ENCODE measurements at places on chromosomes 11 and 22. TPM values are rescaled to one million over a fixed set of nuclear protein-coding genes. Genes with fewer than 3 reads are reported as not detected.
A peak's percentile ranks its signal among the peaks of the same experiment; 100 is the strongest.

DNA sequence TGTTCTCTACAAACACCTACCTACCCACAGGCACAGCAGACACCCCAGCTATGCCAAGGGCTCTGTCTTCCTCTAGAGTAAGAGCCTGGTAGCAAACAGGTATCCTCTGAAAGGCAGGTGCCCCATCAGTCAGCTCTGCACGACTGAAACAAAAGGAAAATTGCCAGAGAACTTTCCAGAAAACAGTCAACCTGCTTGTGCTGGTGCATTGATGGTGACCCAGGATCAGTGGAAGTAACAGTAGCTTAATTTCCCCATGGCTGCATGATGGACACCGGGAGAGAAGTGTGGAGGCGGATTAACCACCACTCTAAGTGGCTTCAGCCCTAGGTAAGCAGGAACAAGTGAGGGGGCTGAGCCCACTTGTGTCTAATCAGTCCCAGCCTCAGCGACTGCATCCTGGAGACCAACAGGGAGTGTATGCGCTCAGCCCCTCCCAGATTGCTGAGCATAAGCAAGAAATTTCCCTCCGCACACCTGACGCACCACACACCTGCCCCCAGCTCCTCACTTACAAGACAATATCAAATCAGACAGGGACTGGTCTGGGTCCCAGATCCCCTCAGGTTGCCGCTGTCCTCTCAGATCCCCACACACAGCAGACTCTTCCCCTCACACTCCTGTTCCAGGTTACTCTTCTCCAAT, 70.7 kb upstream of the IGLL5 start:
- H3K27ac ChIP-seq: no peak overlapping the region
- H3K4me1 ChIP-seq: no peaks in the 10 kb centered on the region
- no peak overlapping the region for H3K4me3 ChIP-seq
- no peaks in the 10 kb centered on the region for H3K36me3 ChIP-seq

- H3K4me1 ChIP-seq: peaks cover 26% of the 10 kb centered on the region
- no peak overlapping the region for H3K4me3 ChIP-seq
- H3K27me3 ChIP-seq: no peaks in the 10 kb centered on the region
- no peak overlapping the region for H3K27ac ChIP-seq
Measured at GRCh38 chr11:356610-357009, 12.7 kb upstream of the B4GALNT4 start.

GRCh38 chr22:23762842-23763578, at the start of gene C22orf15:
TSS of gene C22orf15 (plus strand) at chr22:23762990. CDS start at chr22:23763307, 317 bp downstream.
- H3K36me3 ChIP-seq: no peaks in the 10 kb centered on the region
- no peak within 1 kb of the TSS for H3K27ac ChIP-seq
- DNase-seq: no peak
- peaks cover 15% of the 10 kb centered on the region for H3K4me1 ChIP-seq
- H3K27me3 ChIP-seq: no peaks in the 10 kb centered on the region

The CASP4 gene
- total RNA-seq: 56.6 TPM

DNA sequence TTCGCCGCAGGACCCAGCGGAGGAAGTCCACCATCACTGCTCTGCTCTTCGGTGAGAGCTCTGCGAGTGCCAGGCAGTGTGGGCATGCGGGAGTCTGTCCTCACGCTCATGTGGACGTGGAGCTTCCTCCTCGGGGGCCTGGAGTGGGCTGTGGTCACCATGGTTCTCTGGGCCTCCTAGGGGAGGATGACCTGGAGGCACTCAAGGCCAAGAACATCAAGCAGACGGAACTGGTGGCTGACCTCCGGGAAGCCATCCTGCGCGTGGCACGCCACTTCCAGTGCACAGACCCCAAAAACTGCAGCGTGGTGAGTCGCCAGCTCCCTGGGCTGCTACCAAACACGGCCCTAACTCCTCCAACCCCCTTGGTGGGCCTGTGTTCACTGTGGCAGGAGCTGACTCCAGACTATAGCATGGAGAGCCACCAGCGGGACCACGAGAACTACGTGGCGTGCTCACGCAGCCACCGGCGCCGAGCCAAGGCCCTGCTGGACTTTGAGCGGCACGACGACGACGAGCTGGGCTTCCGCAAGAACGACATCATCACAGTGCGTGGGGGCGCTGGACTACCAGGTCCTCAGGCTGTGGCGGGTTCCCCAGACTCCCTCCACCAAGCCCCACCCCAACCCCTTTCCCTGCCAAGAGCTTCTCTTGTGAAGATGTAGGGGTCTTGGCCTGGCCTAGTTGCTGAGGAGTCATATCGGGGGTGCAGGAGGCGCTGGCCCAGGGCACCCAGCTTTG, 36.8 kb downstream of the SGSM3 start:
- DNase-seq: peak; percentile 64
- no peak overlapping the region for H3K4me3 ChIP-seq
- H3K27ac ChIP-seq: no peak overlapping the region
- H3K27me3 ChIP-seq: no peaks in the 10 kb centered on the region

- H3K27ac ChIP-seq: no peak overlapping the region
- no peaks in the 10 kb centered on the region for H3K27me3 ChIP-seq
- peaks cover 2% of the 10 kb centered on the region for H3K36me3 ChIP-seq
- no peaks in the 10 kb centered on the region for H3K4me1 ChIP-seq
- no peak overlapping the region for H3K4me3 ChIP-seq
Measured at GRCh38 chr22:46905415-46905814, 143.0 kb downstream of the TBC1D22A start.

- H3K4me1 ChIP-seq: peaks cover 9% of the 10 kb centered on the region
- no peak overlapping the region for H3K4me3 ChIP-seq
Measured at GRCh38 chr11:77082838-77083565, 16.2 kb downstream of the CAPN5 start.

- H3K4me1 ChIP-seq: no peaks in the 10 kb centered on the region
- no peak overlapping the region for H3K4me3 ChIP-seq
- H3K27ac ChIP-seq: no peak overlapping the region
Measured at GRCh38 chr11:125873881-125874555, 13.4 kb upstream of the HYLS1 start.

- H3K36me3 ChIP-seq: no peaks in the 10 kb centered on the region
- DNase-seq: no peak
- H3K4me1 ChIP-seq: no peaks in the 10 kb centered on the region
- H3K27ac ChIP-seq: no peak overlapping the region
- no peak overlapping the region for H3K4me3 ChIP-seq
Measured at GRCh38 chr11:82523141-82523540, 210.5 kb downstream of the FAM181B start.

- no peak for DNase-seq
- no peaks in the 10 kb centered on the region for H3K4me1 ChIP-seq
- H3K27me3 ChIP-seq: no peaks in the 10 kb centered on the region
- no peak overlapping the region for H3K27ac ChIP-seq
- H3K36me3 ChIP-seq: no peaks in the 10 kb centered on the region
- no peak overlapping the region for H3K4me3 ChIP-seq
Measured at GRCh38 chr11:105979997-105980703, 41.9 kb downstream of the MSANTD4 start.

The IGSF9B gene
- total RNA-seq: 162 TPM

GRCh38 chr11:17171916-17172315, 35.9 kb downstream of the PIK3C2A start:
- peaks cover 5% of the 10 kb centered on the region for H3K4me1 ChIP-seq
- H3K36me3 ChIP-seq: peaks cover 7% of the 10 kb centered on the region
- H3K27me3 ChIP-seq: no peaks in the 10 kb centered on the region
- H3K4me3 ChIP-seq: no peak overlapping the region
- DNase-seq: no peak

GRCh38 chr11:122656073-122656630, 630 bp downstream of the UBASH3B start:
- peak overlapping the region; percentile 87 for H3K27ac ChIP-seq
- H3K36me3 ChIP-seq: no peaks in the 10 kb centered on the region
- peak overlapping the region; percentile 68 for H3K4me3 ChIP-seq
- no peak for DNase-seq
- H3K4me1 ChIP-seq: peaks cover 6% of the 10 kb centered on the region

DNA sequence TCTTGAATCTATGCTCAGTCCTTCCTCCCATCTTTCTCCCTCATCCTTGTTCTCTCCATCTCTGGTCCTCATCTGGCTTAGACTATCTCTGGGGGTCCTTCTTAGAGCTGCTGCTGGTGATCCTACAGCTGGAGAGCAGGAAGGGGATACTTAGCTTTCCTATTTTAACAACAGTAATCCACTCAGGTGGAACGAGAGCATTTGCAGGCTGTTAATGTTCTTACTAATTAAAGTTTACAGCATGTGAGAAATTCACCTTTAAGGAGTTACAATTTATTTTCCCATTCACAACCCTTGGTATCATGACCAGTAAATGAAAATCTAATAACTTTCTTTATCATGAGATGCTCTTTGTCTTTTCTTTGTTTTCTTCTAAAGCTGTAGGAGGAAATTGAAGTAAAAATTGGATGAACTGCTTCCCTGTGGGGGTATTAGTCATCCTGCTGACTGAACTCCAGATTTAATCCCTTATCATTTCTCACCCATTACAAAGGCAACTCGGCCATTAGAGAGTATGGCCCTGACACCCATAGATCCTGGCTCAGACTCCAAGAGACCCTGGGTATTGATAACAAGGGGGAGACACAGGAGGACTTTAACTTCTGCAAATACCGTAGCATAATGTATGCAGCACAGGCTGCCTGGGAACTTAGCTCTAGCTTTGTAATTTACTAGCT, 37.6 kb upstream of the MTNR1B start:
- no peaks in the 10 kb centered on the region for H3K36me3 ChIP-seq
- no peak for DNase-seq
- no peak overlapping the region for H3K27ac ChIP-seq
- H3K27me3 ChIP-seq: no peaks in the 10 kb centered on the region

DNA sequence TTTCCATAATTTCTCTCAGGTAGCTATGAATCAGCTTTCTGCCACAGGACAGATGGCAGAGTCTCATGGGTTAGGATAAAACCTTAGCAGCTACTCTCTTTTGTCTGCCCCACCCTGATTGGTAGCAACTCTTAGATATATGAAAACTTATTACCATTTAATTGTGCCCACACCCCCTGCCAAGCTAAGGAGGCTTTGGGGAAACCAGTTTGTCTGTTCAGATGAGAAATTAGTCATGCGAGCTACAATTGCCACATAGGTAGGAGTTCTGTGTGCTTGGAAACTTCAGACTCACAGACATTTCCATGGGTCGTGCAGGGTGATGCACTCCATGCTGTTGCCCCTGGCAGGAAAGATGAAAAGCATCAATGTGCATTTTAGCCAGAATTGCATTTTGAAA, 39.9 kb downstream of the CD44 start:
- H3K4me1 ChIP-seq: peaks cover 6% of the 10 kb centered on the region
- no peak for DNase-seq
- H3K4me3 ChIP-seq: no peak overlapping the region
- H3K36me3 ChIP-seq: peaks cover 48% of the 10 kb centered on the region
- H3K27me3 ChIP-seq: no peaks in the 10 kb centered on the region

The NRXN2 gene
- 26.0 TPM for total RNA-seq

The KRTAP5-11 gene
- total RNA-seq: not detected

The TRIM6 gene
- 0.64 TPM for total RNA-seq

DNA sequence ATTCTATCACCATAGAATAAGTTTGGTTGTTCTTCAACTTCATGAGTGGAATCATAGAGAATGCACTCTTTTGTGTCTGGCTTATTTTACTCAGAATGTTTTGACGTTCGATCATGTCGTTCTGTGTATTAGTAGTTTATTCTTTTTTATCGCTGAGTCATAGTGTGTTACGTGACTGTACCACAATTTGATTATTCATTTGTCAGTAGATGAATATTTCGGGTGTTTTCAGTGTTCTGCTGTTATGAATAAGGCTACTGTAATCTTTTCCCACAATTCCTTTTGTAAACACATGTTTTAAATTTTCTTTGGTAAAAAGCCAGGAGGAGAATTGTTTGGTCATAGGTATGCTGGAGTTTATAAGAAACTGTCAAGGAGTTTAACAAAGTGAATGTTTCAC, 279.9 kb upstream of the B3GAT1 start:
- no peaks in the 10 kb centered on the region for H3K36me3 ChIP-seq
- no peak overlapping the region for H3K27ac ChIP-seq
- no peak for DNase-seq
- H3K4me1 ChIP-seq: no peaks in the 10 kb centered on the region
- H3K27me3 ChIP-seq: no peaks in the 10 kb centered on the region

The MMP26 gene
- total RNA-seq: not detected

GRCh38 chr11:76683161-76684095, 12.9 kb upstream of the LRRC32 start:
- no peak for DNase-seq
- no peak overlapping the region for H3K4me3 ChIP-seq
- H3K27me3 ChIP-seq: no peaks in the 10 kb centered on the region
- no peak overlapping the region for H3K27ac ChIP-seq
- no peaks in the 10 kb centered on the region for H3K36me3 ChIP-seq
- H3K4me1 ChIP-seq: peaks cover 3% of the 10 kb centered on the region

The C22orf42 gene
- not detected for total RNA-seq

- H3K4me1 ChIP-seq: no peaks in the 10 kb centered on the region
- H3K27me3 ChIP-seq: no peaks in the 10 kb centered on the region
- no peak for DNase-seq
- H3K27ac ChIP-seq: no peak overlapping the region
- H3K36me3 ChIP-seq: peaks cover 28% of the 10 kb centered on the region
Measured at GRCh38 chr22:32864596-32864995, 63.1 kb downstream of the TIMP3 start.

The RNF215 gene
- 6.7 TPM for total RNA-seq

DNA sequence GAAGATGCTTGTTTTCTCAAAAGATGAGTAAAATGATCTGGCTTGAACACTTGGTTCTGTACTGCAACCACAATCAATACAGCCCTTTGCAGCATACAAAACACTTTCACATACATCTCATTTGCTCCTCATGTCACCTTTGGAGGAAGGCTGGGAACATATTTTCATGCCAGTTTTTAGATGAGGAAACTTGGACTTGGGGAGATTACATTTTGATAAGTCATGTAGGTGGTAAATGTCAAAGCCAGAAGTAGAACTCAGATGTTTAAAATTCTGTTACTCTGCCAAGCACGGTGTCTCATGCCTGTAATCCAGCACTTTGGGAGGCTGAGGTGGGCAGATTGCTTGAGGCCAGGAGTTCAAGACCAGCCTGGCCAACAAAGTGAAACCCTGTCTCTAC, 121.8 kb downstream of the MICAL2 start:
- no peak overlapping the region for H3K4me3 ChIP-seq
- no peak for DNase-seq
- peaks cover 59% of the 10 kb centered on the region for H3K4me1 ChIP-seq
- H3K36me3 ChIP-seq: peaks cover 74% of the 10 kb centered on the region
- peak overlapping the region; percentile 94 for H3K27ac ChIP-seq

The JRKL gene
- 16.6 TPM for total RNA-seq

The KDELR3 gene
- total RNA-seq: 11.8 TPM

GRCh38 chr11:94218372-94218771, 86.0 kb upstream of the IZUMO1R start:
- H3K27ac ChIP-seq: no peak overlapping the region
- DNase-seq: no peak
- H3K4me3 ChIP-seq: no peak overlapping the region
- H3K27me3 ChIP-seq: no peaks in the 10 kb centered on the region

Data from ascending aorta (tissue), 2 donors.